Activated CD4-positive, CD25-positive, alpha-beta regulatory T cell (primary cell): ENCODE measurements at places on chromosomes 3 and 15.

DNA sequence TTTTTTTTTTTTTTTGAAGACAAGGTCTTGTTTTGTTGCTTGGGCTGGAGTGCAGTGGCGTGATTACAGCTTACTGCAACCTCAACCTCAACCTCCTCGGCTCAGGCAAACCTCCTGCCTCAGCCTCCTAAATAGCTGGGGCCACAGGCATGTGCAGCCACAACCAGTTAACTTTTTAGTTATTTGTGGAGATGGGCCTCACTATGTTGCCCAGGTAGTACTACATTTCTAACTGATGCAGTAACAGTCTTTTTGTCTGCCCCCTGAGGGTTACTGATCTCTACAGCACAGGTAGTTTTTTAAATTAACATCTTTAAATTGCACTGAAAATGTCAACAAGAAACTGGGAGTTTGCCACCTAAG is 3.4 kb upstream of the LMLN start:
- no peak for DNase-seq

DNA sequence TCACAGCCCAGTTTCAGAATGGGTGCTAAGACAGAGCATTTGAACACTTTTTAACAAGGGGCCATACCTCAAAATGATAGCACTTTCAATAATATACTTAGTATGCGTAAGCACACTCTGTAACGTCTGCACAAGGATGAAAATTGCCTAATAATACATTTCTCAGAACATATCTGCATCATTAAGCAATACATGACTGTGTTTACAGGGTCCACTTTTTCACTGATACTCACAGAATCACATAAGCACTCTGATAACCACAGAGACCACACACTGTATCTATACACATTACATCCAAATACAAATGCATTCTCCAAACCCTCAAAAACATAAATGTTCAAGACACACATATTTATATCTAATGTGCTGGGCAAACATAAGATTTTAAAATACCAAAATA is 79.8 kb downstream of the NR1I2 start:
- DNase-seq, result no peak

DNA sequence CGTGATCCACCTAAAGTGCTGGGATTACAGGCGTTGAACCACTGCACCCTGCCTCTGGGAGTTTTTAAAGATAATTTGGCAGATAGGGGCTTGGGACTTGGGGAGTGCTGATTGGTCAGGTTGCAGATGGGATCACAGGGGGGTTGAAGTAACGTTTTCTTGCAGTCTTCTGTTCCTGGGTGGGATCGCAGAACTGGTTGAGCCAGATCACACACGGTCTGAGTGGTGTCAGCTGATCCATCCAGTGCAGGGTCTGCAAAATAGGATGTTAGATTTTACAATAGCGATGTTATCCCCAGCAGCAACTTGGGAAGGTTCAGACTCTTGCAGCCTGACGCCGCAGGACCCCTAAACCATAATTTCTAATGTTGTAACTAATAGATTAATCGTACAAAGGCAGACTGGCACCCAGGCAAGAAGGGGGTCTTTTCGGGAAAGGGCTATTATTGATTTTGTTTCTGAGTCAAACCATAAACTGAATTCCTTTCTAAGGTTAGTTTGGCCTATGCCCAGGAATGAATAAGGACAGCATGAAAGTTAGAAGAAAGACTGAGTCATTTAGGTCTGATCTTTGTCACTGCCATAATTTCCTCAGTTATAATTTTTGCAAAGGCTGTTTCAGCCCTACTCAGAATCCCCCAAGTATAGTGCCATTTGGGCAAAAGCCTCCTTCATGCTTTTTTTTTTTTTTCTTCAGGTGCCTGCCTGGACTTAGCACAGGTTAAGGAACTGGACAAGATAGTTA is 1.5 kb upstream of the CA12 start:
- DNase-seq, result no peak

DNA sequence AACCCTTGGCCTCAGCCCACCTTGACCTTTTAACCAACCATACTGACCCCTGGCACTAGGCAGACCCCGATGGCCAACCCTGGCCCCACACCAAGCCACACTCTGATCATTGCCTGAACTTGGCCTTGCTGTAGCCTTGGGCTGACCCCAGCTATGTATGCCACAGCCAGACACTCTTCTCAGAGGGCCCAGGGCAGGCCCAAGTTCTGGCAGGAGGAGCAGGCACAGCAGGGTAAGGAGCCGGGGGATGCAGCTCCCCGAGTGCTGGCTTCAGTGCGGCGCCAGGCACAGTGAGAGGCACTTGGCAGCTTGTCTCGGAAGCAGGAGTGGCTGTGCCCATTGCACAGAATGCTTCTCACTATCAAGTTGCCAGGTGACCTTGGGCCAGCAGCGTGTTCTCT is 22.3 kb downstream of the PRR20G start:
- DNase-seq, result no peak

GRCh38 chr3:119305286-119305685 is 11.1 kb downstream of the ARHGAP31 start:
- DNase-seq, result no peak

GRCh38 chr15:34292621-34293020 is 45.0 kb downstream of the SLC12A6 start:
- no peak for DNase-seq

- DNase-seq, result no peak
Observed at GRCh38 chr3:40585381-40586016, 60.7 kb downstream of the ZNF621 start.

DNA sequence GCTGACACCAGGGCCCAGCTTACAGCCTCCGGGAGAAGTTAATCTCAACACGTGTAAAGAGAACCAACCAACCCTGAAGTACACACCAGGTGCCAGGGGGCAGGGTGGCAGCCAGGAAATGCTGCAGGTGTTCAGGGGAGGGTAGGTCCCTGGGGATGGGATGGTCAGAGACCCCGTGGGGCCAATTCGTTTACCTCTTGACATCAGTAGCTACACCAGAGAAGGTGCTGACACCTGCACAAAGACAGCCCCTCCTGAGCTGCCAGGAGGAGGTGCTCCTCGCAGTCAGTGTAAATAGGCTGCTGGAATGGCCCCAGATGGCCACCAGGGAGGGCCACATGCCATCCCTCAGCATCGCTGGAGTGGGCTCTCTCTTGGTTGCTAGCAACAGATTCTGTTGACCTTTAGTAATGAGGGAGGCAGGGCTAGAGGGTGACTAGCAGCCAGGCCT is 52.8 kb downstream of the CORO2B start:
- DNase-seq, result no peak

DNA sequence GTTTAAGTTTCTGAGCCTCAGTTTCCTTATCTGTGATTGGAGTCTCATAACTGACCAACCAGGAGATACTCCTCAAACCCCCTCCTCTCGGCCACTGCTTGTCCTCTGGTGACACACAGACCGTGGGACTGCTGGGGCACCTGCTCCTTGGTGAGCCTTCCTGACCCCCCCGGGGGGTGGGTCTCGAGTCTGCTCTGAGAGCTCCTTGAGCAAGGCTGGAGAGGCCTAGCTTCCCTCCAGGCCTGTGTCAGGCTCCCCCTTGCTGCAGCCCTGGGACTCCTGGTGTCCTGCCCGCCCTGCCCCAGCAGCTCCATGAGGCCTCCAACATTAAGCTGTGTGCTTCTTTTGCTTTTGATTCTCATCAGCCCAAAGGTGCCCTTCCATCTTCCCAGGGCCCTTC is 27.7 kb downstream of the SRPRB start:
- no peak for DNase-seq

- no peak for DNase-seq
Observed at GRCh38 chr3:10116138-10116460, 624 bp downstream of the BRK1 start.

DNA sequence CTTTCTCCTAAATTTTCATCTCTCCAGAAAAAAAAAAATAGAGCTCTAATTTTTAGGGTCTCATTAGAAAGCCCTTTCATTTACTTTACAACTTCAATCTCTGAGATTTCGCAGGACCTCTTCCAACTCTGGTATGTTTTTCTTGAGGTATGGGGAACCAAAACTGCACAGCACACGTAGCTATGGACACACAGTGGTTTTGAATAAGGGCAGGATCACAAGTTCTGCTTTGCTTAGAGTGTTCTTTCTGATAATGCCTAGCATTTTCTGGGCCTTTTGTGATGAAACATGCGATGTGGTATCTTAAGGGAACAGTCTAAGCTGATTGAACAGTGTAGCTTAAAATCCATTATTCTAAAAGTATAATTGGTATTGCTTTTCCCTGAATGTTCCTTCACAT is 25.3 kb downstream of the ZNF592 start:
- DNase-seq, result no peak

DNA sequence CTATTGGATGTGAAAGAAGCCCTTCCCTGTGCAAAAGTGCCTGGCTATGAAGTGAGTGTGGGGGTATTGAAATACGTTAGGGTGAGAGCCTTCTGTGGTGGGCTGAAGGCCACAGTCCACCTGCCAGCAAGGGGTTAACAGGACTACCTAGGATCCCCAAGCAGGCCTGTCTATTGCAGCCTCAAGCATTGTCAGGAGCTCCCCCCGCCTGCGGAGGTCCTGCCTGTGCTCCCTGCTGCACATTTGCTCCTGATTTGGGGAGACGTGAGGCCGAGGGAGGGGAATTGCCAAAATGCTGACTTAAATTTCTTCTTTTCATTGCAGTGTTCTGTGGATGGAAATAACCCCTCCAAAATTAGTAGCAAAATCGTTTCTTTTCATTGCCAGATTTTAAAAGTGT is 56.2 kb downstream of the GABRG3 start:
- no peak for DNase-seq

- no peak for DNase-seq
Observed at GRCh38 chr15:54681584-54681983, 515.2 kb downstream of the RSL24D1 start.

GRCh38 chr15:42728560-42728959 is 8.4 kb downstream of the CDAN1 start:
- no peak for DNase-seq

DNA sequence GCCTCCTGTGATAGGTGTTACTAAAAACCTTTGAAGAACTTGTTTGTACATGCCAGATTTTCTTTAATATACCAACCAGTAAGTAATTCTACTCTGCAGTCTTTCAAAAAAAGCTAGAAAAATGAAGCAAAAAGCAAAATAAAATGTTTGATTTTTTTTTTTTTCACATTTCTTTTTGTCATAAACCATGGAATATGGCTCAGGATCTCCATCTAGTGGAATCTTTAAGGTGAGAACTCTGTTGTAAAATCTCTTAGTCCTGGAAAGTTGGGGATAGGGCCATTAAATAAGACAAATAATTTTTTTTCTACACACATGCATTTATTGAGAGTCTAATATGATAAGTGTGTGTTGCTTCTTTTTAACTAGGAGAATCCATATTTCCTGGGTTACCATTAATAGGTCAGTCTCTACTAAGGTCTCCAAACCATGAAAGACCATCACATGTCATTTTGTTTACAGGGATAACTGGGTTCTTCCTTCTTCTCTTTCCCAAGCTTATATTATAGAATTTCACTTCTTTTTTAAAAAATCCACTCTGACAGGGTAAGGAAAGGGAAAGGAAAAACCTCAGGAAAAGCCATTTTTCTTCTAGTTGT is 84.6 kb downstream of the SLC9A9 start:
- DNase-seq, result no peak
